Endothelial cell of umbilical vein (primary cell): ENCODE measurements at places on chromosomes 16 and 17. TPM values are rescaled to one million over a fixed set of nuclear protein-coding genes. Genes with fewer than 3 reads are reported as not detected.

CRHR1 gene
- total RNA-seq: not detected in 2 replicates

INPP5K gene
- total RNA-seq: 41.3 and 44.2 TPM in 2 replicates

CMTM2 gene
- total RNA-seq: not detected in 2 replicates

SPNS3 gene
- total RNA-seq: 0.66 TPM in 1 of 2 replicates, not detected in the other

SHISA6 gene
- not detected in 2 replicates for total RNA-seq

STAC2 gene
- not detected in 2 replicates for total RNA-seq

TBC1D3G gene
- not detected in 2 replicates for total RNA-seq

CA5A gene
- total RNA-seq: not detected in 2 replicates

NXPH3 gene
- total RNA-seq: 2.0 and 2.1 TPM in 2 replicates

AOC2 gene
- total RNA-seq: 1.6 and 1.9 TPM in 2 replicates

VTN gene
- not detected in 2 replicates for total RNA-seq

C16orf74 gene
- 30.9 and 38.7 TPM in 2 replicates for total RNA-seq

TBC1D3H gene
- total RNA-seq: 1.4 TPM in 1 of 2 replicates, not detected in the other

AOC3 gene
- total RNA-seq: 0.27 and 0.44 TPM in 2 replicates

ADAD2 gene
- not detected in 2 replicates for total RNA-seq

TMEM204 gene
- total RNA-seq: 32.5 and 37.5 TPM in 2 replicates
